ENCODE measurements at places on chromosomes 16 and 17.

- no peak for DNase-seq
Observed at GRCh38 chr16:81837312-81837751, 58.2 kb downstream of the PLCG2 start.

DNA sequence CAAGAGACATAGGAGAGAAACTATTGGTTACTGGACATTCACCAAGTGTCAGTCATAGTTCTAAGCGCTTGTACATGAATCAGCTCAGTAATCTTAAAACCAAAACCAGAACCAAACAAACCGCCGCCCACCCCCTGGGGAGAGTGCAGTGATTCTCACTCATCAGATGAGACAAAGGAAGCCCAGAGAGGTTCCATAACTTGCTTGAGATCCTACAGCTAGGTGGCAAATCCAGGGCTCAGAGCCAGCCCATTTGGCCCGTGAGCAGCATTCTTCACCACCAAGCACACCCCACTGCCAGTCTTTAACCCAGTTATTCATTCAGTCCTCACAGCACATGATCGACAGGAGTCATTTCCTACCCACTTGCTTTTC lies 37.2 kb upstream of the RGS9 start:
- no peak for DNase-seq

DNA sequence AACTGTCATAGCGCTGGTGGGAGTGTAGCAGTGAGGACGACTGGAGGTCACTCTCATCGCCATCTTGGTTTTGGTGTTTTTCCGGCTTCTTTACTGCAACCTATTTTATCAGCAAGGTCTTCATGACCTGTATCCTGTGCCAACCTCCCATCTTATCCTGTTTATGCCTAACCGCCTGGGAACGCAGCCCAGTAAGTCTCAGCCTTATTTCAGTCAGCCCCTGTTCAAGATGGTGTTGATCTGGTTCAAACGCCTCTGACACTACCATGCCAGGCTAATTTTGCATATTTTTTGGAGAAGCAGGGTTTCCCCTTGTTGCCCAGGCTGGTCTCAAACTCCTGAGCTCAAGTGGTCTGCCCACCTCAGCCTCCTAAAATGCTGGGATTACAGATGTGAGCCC lies 179.8 kb upstream of the HSBP1 start:
- peak; percentile 90 for DNase-seq

GRCh38 chr17:28705074-28705659 lies 6.5 kb downstream of the PROCA1 start:
- DNase-seq: no peak

GRCh38 chr16:66898207-66898606 lies 17.9 kb downstream of the PDP2 start:
- DNase-seq: no peak

GRCh38 chr17:63927464-63928171 lies 4.5 kb downstream of the CD79B start:
- DNase-seq: no peak

DNA sequence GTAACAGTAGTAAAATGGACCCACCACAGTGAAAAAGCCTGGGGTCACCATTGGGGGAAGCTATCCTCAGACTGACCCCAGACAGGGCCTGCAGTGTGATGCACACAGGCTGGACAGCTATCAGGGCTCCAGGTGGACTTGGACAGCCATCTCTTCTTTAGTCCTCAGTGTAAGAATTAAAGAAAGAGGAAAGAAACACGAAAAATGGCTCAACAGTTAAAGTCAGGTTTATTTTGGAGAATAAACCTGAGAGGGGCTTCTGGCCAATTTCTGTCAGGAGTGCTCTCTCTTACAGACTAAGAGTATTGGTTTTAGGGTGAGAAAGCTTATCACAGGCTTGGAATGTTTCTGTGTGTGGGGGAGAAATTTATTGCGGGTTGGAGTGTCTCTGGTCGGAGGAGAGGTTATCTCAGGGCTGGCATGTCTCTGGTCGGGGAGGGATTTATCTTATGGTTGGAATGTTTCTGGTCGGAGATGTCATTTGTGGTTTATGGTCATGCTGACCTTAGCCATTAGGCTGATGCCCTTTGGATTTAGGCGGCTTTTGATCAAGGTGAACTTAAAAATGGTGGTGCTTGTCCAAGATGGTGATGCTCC lies 10.8 kb upstream of the B4GALNT2 start:
- DNase-seq: no peak

DNA sequence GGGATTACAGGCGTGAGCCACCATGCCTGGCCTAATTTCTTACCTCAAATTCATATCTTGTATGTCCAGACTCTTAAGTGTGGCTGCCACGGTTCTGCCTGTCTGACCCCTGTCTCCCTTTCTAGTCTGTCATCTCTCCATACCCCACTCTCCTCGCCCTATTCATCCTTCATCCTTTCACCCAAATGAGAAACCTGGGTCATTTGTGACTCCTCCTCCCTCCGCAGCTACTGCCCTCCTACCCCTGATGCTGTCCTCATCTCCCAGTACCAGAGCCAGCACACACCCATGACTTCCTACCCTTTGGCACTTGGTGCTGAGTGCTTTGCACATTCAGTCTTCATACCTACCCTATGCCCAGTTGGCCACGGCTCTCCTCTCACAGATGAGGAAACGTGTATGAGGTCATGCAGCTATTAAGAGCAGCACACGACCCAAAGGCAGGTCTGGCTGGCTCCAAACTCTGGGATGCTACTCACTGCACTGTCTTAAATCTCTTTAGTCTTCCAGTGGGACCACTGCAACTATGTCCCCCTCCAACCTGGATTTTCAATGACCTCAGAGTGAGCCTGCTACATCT lies 1.6 kb downstream of the SPATA32 start:
- no peak for DNase-seq

GRCh38 chr16:68592466-68593337 lies 52.4 kb upstream of the CDH3 start:
- DNase-seq: no peak

GRCh38 chr17:335691-336090 lies 16.9 kb downstream of the RPH3AL start:
- DNase-seq: no peak

DNA sequence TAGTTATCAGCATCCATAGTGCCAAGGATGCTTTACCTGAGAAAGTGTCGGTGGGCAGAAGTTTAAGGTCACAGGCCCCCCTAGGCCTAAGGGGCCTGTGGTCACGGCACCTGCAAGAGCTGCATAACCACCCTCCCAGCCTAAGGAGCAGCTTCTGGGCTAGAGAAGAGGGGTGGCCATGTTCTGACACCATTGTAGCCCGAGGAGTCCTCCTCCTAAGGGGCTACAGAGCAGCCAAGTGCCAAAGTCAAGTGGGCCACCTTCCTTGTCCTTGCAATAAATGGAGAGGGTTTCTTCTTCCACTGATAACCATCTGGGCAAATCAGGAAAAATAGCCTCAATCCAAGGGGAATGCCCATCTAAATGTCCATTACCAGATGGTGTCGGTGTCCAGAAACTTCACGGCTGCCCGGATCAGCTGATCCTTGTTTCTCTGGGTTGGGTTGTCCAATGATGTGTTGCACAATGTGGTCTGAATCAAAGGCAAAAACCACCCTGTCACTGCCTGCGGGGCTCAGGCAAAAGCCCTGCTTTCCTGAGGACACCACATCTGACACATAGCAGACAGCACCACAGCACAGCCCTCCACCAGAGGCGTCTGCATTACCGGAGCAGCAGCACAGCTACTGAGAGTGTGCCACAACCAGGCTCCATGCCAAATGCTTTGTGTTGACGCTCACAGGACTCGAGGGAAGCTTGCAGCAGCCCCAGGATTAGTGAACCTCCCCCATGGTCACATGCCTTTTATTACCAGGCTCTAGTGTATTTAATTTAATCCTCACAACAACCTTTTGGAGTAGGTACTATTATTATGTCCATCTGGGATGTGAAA lies 12.8 kb downstream of the ATPAF2 start:
- DNase-seq: no peak

- DNase-seq: peak; percentile 70
Observed at GRCh38 chr17:16969931-16970906, 1.7 kb downstream of the TNFRSF13B start.

DNA sequence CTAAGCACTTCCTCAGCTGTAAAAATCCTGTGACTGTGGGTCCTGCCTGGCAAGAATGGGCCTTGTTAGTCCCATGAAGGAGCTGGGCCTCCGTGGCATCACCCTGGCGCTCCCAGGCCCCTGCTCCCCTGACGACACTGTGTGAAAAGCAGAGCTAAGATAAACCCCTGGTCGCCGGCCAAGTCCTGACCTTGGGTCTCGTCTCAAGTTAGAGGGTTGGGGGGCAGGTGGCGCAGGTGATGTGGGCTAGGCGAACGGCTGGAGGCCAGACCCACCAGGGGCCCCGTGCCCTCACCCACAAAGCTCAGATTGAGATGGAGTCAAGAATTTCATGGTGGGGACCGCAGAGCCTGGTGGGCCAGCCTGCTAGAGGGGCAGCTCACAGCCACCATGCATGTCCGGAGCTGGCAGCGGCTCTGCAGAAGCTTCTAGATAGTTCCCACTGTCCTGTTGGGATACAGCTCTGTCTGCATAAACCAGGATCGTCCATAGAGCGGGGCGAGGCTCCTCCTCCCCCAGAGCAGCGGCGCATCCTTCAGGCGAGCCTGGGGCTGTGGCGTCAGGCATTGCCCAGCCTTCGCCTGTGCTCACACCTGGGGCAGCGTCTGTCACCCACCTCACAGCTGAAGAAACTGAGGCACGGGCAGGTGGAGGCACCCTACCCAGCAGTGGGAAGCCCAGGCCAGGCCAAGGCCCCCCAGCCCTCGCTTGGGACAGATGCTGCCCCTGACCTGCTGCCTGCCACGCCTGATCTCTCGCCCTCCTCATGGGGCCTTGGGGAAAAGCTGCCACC lies 12.0 kb downstream of the CYBC1 start:
- no peak for DNase-seq

GRCh38 chr16:56576585-56577299 lies 11.9 kb downstream of the MT4 start:
- no peak for DNase-seq

- no peak for DNase-seq
Observed at GRCh38 chr17:76820561-76820960, 47.6 kb upstream of the MGAT5B start.

GRCh38 chr17:14202388-14203166 lies 34.1 kb downstream of the CDRT15 start:
- no peak for DNase-seq

- DNase-seq: peak; percentile 90
Observed at GRCh38 chr17:65368341-65368740, 193.1 kb downstream of the AXIN2 start.

DNA sequence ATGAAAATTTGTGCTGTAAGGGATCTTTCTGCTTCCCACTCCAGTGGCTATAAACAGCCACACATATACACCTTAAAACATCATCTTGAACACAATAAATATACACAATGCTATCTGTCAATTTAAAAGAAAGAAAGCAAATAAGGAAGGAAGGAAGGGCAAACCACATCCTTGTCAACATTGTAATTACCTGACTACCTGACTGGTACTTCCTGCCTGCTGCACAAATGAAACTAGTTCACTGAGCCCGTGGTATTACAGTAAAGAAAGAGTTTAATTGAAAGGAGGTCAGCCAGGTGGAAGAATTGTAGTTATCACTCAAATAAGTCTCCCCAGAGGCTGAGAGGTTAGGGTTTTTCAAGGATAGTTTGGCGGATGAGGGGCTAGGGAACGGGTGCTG lies 344.4 kb upstream of the ASIC2 start:
- DNase-seq: no peak

GRCh38 chr16:20675488-20676267 lies 21.8 kb downstream of the ACSM1 start:
- no peak for DNase-seq

DNA sequence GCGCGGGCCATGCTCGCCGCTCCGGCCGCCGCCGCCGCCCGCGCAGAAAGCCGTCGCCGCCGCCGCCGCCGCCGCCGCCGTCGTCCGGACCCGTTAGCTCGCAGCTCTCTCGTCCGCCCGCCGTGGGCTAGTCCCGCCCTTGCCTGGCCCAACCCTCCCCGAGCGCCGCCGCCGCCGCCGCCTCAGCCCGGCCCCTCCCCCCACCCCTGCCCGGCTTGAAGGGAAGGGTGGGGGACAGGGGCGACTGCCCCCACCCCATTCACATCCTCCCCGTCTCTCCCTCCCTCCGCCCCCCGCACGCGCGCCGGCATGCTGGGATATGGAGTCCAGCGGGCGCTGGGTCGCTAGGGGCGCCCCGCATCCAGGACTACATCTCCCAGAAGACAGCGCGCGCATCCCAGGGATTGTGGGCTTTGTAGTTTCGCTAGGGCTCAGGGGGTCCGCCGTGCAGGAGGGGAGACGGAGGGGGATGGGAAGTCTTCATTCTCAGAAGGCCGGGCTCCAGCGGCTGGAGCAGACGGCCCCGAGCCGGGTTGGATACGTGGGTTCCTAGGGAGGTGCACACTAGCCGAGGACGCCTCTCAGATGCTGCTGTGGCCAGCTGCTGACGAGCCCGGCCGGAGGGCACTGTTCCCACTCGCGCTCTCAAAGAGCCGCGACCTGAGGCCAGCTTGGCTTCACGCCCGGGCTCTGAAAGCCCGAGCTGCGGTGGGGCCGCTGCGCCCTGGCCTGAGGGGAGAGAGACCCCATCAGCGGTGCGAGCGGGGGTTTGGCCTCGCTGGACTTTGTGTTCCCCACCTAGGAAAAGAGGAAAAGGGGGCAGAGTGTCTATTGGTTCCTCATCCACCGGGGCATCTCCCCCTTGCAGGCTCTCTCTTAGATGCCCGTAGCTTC lies at the start of gene ST3GAL2:
Gene ST3GAL2 (minus strand): TSS at position 132 of the 894 bp plus-strand sequence. CDS start 40,570 bp downstream, outside the sequence.
- DNase-seq: peak; percentile 97

GRCh38 chr17:42679492-42680330 lies 1.9 kb downstream of the CCR10 start:
- no peak for DNase-seq

DNA sequence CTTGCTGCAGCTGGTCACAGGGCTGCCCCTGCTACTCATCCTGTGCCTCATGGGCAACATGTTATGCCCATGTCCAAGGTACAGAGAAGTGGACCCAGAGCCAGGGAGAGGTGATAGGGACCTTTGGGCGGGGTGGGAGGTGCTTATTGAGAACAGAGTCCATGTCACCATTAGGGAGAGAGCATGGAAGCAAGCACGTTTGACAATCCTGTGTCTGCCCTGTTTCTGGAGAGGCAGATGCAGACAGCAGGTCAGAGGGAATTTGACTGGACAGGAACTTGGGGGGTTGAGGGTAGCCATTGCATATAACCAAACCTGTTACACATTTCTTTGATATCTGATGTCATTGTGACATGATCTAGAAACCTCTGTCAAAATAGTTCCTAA lies 14.3 kb upstream of the ARL4D start:
- no peak for DNase-seq
